ENCODE measurements at places on chromosomes 4 and X. TPM values are rescaled to one million over a fixed set of nuclear protein-coding genes. Genes with fewer than 3 reads are reported as not detected.

Gene SASH3
- total RNA-seq, result not detected

Gene ACE2
- not detected for total RNA-seq

Gene ATOH1
- total RNA-seq, result not detected

Gene FBXL5
- total RNA-seq, result 157 TPM

DNA sequence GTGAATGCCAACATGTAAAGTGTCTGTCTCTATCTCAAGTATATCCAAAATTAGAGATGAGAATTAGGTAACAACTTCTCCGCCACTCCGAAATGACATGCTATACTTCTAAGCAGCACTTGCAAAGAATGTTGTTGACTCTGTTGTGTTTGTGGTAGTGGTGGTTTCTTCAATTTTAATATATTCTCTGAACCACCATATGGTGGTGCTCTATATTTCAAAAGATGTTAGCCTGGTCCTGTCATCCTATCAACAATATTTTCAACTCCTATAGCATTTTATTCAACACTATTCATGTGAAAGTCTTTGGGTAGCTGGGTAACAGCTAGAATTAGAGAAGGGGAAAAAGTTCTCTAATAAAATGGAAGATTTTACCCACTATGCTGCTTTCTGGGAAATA lies 1622.8 kb upstream of the IGFBP7 start:
- no peak for DNase-seq

DNA sequence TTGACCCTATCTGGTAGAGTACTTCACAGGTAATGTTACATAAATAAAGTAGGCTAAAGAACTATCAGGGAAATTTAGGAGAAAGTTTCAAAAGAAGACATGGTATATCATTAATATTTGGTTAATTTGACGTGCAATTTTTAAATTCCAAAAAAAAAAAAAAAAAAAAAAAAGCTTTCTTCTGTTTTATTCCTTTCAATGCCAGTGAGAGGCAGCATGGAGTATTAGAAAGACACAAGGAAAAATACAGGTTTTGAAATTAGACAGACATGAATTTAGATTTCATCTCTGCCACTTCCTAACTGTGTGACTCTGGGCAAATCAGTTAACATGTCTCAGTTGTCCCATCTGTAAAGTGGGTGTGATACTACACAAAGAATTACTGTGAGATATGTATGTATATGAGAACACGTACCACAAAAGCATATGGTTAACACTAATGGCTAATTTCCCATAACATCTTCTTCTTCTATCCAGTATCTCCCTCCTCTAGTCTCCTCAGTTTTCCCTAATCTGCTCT lies 132.5 kb downstream of the GPC3 start:
- no peak for DNase-seq

DNA sequence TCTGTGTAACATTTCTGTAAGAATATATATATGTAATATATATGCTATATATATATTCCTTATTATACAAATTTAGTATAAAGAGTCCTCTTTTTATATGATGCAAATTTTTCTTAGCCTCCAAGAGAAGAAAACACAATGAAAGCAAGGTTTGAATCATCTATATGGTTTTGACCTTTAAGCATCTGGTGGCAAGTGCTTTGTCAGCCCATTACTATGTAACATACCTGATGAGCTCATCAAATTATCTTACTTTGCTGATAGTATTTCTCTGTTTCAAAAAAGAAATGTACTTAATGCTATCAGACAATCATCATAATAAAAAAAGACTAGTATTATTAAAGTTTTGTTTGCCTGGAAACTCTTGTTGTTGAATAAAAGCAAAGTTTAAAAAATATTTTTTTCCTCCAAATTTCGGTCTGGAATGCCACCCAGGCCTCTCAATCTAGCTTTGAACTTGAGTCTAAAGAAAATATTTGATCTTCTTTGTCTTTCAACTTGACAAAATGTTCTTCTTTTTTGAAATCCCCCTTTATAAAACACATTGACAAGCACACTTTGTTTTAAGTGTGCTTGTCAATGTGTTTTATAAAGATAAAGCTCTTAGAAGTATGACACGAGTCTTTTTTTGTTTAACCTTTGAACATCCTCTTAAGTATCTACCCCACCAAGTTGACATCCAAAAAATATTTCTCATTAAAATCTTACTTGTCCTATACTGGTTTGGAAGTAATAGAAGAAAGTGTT lies 26.2 kb downstream of the ZNF330 start:
- no peak for DNase-seq

DNA sequence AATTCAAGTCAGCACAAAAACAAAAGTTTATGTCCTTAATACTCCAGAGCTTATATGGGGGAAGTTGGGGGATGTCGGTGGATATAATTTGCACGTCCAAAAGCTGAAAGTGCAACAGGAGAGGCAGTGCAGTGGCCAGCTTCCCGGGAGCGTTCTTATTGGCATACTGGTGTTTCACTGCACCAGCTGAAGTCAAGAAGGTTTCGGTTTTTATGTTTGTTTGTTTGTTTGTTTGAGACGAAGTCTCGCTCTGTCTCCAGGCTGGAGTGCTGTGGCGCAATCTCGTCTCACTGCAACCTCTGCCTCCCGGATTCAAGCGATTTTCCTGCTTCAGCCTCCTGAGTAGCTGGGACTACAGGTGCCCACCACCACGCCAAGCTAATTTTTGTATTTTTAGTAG lies 28.6 kb upstream of the TLR3 start:
- no peak for DNase-seq

- no peak for DNase-seq
Observed at GRCh38 chr4:183074288-183074990, 24.6 kb upstream of the WWC2 start.

- no peak for DNase-seq
Observed at GRCh38 chr4:96599752-96600151, 759.9 kb downstream of the PDHA2 start.
